ENCODE measurements at places on chromosomes 3 and 15.

DNA sequence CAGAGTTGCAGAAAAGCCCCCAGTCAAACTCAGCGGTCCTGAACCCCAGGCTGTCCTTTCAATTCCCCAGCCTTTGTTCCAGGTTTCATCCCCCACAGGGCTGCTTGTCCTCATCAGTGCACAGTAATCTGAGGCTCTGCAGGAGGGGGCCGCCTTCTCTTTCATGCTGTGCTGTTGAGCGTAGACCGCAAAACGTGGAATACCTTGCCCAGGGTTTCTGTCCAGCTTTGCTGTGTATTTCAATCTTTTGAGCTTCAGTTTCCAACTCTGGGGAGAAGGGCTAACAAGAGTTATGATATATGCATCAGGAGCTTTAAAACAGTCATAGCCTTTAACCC is 64.8 kb downstream of the FAM43A start:
- no peak for DNase-seq

DNA sequence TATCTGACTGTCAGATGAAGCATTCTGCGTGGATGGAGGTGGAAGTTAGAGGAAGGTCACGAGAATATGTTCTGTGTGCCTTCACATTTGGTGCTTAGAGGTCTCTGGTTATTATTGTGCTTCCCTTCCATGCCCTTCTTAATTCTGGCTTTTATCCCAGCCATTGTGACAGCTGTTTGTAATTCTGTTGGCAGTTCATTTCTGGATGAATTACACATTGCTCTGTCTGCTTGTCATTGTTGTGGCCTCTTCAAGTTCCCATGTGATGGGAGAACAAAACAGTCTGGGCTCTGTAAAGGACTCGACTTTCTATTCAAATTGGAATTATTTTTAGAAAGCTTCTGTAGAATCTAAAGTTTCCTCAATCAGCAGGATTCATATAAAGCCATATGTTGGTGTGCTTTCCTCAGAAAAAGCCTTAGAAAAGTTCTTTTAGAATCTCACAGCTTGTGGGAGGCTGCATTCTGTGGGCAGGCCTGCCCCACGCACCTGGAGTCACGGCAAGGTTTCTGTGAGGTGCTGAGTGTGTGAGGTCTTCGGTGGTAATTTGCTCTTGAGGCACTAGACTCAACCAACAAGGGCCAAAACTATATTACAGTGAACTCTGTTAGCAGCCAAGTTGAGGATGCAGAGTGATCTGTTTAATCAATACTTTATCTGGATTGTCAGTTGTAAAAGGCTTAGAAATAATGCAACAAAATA is 397.4 kb upstream of the AZI2 start:
- DNase-seq: no peak

DNA sequence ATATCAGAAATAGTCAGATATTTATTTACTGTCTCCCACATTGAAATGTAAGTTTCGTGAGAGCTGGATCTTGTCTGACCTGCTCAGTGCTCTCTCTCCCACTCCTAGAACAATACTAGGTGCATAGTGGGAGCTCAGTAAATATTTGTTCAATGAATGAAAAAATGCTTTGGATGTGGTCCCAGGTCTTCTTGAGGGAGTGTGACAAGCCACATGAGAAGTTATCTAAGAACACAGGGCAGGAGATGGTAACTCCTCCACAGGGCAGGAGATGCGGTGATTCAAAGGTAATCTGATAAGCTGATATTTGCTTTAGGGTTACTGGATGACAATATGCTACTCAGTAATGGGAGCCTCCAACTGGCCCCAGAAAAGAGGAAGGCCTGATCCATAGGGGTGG is 25.8 kb upstream of the PLA2G4E start:
- DNase-seq: no peak

DNA sequence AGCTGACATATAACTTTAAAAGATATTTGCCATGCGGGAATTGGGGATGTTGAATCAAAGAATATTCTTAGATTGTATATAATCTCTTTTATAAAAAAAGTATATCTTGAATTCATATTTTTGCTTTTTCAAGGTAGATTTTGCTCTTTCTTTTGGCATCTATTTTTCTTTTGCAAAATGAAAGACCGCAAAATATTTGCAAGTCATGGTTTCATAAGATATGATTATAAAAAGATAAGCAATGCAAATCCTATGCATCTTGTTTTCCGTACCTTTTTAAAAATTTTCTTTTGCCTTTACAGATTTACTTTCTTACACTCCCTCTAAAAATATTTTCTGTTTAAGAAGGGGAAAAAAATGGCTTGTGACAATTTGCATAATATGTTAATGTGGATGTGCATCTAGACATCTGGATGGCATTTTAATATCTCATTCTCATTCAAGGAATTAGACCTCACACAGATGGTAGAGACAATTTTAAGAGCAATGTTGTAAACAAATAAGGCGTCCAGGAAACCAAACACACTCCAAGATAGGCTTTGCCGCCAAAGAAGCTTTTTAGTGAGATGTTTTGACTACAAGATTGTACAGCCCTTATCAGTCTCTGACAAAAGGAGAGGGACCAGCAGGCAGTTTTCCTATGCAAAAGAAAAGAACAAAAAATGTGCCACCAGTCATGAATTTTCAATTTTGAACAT is 371.1 kb downstream of the CHL1 start:
- DNase-seq: no peak

- no peak for DNase-seq
These were observed 152.1 kb upstream of the TBL1XR1 start for GRCh38 chr3:177349384-177349783.

DNA sequence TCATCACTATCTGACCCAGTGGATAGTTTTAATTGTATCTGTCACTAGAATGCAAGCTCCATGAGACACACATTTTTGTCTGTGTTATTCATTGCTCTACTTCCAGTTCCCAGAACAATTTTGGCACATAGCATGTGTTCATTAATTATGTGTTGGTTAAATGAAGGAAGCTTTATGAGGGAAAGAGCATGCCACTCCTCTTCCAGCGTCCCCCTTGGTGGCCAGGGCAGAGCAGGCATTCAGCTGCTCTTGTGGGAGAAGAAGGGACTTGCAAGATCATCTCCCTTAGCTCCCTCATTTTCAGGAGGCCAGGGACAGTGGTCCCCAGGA is 489 bp upstream of the GALNT15 start:
- DNase-seq: no peak

- DNase-seq: no peak
These were observed 51.8 kb downstream of the GRAMD1C start for GRCh38 chr3:113890256-113890900.

GRCh38 chr3:113441051-113441770 is at the start of gene CFAP44:
TSS of gene CFAP44 (minus strand) at chr3:113441493. CDS start at chr3:113433664, 7,829 bp downstream.
- peak; percentile 26 for DNase-seq

GRCh38 chr3:56927855-56928254 is 126.1 kb upstream of the ARHGEF3 start:
- no peak for DNase-seq

DNA sequence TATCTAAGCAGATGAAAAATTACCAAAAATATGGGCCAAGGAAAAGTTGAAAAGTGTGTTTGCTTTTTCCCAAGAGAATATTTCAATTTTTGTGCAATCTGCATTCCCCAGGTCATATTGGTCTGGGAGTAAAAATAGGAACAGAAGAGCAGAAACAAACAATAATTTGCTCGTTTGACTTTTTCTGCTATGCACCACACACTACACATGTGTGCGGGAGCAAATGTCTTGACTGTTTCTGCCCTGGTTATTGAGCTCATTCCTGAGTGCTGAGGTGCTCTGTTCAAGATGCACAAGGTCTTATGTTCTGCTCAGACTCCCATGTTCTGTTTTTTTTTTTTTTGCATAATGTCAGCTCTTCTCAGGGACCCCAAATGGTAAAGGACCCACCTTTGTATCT is 298.0 kb upstream of the MME start:
- DNase-seq: no peak

GRCh38 chr15:72801590-72802325 is 18.2 kb upstream of the ADPGK start:
- DNase-seq: no peak

GRCh38 chr15:33941279-33942063 is 26.8 kb upstream of the CHRM5 start:
- no peak for DNase-seq

- DNase-seq: peak; percentile 52
These were observed 513 bp downstream of the CLASP2 start for GRCh38 chr3:33717616-33717865.

- no peak for DNase-seq
These were observed 1037.0 kb upstream of the NR2F2 start for GRCh38 chr15:95293456-95294031.

DNA sequence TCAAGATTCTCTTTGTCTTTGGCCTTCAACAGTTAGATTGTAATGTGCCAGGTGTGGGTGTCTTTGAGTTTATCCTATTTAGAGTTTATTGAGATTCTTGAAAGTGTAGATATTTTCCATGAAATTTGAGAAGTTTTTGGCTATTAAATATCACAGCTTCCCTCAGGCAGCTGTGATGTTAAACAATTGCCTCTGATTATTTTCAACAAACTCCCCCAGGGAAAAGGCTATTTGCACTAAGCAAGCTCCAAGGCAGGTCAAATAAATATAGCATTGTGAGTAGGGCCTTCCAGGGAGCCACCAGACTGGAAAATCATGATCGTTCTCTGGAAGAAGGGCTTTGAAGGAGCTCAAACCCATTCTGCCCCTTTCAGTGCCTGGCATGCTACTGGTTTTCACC is 107.0 kb downstream of the EEFSEC start:
- DNase-seq: no peak

DNA sequence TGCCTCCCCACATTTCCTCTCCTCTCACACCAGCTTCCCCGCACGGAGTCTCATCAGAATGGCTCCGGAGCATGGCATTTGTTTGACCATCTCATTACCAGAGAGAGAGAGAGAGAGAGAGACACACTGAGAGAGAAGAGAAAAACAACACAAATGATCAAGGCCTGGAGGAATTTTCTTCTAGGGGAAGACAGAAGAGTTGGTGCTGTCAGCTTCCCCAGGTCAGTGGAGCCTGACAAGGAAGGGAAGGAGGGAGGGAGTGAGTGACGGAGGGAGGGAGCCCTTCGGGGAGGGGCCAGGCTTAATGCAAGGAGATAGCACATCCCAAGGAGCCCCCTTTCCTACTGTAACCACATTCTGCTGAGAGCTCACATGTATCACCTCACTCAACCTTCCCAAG is 9.1 kb downstream of the ST8SIA2 start:
- DNase-seq: no peak

GRCh38 chr3:9153904-9154619 is 95.4 kb downstream of the SRGAP3 start:
- no peak for DNase-seq

- no peak for DNase-seq
These were observed 9.4 kb downstream of the MUC4 start for GRCh38 chr3:195802261-195802701.

- no peak for DNase-seq
These were observed 10.0 kb downstream of the CRYGS start for GRCh38 chr3:186534113-186534669.

DNA sequence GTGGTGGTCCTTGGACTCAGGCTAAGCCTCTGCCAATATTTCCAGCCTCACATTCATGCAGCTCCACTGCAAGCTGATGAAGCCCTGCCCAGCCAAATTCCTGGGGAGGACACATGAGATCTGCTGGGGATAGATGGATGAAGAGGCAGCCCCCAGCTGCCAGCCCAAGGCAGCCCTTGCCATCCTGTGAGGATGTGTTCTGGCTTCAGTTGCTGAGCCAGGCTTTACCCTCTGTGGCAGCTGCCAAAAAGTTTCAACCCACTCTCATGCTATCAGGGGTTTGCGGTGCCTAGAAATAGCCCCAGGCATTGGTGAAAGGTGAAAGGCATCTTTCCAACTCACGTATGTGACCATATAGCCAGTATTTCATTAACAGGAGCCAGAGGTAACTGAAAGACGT is 37.6 kb downstream of the C2CD4A start:
- no peak for DNase-seq

DNA sequence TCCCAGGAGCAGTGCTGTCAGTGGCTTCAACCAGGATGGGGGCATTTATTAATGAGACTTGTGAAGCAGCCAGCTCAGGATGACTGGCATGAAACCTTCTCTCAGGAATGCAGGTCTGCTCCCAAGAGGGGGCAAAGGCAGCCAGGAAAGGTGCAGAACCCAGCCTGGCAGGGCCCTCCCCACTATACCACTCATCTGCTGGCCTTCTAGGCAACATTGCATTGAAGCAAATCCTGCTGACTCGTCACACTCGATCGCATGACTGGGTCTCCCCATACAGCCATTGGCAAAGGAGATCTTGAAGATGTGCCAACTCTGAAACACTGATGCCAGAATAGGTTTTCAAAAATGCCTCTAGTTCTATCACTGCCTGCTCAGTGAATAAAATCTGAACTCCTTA is 65.7 kb upstream of the CMTM7 start:
- no peak for DNase-seq

- DNase-seq: no peak
These were observed 1018.2 kb downstream of the MCTP2 start for GRCh38 chr15:95249524-95249923.

DNA sequence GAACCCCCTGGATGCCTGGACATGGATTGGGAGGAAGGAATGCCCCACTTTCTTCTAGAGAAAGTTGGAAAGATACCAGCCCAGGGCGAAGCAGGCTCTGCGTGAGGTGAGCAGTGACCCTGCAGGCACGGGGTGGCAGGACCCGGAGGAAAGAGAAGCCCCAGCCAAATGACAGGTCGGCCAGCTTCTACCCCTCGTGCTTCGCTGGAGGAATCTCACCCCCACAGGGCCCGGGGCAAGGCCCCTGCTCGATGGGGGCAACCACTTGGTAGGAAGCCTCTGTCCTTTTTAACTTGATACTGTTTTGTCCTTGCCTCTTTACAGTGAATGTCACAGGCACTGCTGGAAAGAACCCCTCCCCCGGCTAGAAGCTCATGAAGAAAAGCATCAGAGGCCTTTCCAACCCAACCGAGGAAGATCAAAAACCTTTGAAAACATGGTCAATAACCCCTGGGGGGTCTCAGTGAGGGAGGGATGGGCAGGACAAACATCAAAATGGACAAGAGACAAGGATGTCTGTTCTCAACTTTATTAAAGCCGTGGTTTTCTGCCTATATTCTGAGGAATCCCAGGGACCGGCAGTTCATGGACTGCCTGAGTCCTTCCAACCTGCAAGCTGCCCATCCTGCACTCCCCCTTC is 54.4 kb downstream of the SH3BP5 start:
- no peak for DNase-seq

DNA sequence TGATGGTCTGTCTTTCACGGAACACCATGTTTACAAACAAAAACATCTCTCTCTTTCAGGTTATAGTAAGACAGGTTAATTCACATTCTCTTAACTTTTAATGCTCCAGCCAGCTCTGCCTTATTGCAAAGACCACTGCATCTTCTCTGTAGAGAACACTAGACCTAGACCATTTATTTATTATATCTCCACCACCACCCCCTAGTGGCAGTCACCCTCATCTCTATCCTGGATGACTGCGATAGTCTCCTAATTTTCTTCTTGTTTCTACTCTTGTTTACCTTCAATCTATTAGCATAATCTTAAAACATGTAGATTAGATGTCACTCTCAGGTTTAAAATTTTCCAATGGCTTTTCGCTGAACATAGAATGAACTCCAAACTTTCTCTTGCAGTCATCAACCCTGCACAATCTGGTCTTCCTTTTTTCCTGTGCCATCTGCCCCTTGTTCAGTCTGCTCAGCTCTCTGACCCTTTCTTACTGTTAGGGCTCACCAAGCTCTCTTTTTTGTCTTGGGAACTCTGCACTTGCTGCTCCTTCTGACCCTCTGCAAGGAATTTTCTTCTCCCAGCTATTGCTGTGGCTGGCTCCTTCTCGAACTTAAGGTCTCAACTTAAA is 155.6 kb downstream of the SQOR start:
- no peak for DNase-seq

GRCh38 chr3:97991293-97991682 is 19.1 kb upstream of the RIOX2 start:
- no peak for DNase-seq
